ENCODE measurements at places on chromosomes 1 and 21. TPM values are rescaled to one million over a fixed set of nuclear protein-coding genes. Genes with fewer than 3 reads are reported as not detected.

DNA sequence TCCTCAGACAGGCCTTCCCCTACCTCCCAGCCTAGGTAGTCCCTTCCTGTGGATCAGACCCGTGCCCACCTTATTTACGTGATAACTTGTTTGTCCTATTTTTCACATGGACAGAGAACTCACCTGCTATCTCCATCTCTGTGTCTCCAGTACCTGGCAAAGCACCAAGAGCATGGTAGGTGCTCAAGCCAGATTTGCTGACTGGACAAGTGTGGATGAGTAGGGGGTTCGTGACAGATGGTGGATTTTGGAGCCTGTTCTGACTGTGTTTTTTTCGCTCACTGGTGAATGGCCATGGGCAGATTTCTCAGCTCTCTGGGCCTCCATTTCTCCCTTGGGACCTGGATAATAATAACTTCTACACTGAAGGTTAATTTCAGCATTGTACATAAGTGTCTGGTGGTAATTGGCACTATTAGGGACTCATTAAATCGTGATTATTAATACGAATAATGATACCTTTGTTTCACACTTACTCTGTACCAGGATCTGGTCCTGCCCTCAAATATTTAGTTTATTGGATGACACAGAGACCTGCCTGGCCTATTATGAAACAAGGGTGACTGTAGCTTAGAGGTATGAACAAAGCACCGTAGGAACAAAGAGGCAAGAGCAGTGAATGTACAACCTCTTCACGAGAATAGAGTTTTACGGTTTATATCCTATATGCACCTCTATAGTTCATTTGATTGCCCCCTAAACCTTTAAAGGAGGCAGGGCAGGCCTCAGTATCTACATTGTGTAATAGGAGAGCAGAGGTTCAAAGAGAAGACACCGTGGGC lies 24.5 kb upstream of the SLC26A9 start:
- H3K4me3 ChIP-seq, result no peak overlapping the region
- no peak for DNase-seq
- H3K36me3 ChIP-seq, result no peaks in the 10 kb centered on the region
- no peaks in the 10 kb centered on the region for H3K27me3 ChIP-seq
- H3K27ac ChIP-seq, result no peak overlapping the region
- H3K4me1 ChIP-seq, result peaks cover 19% of the 10 kb centered on the region

The RPL5 gene
- total RNA-seq, result 3,732 TPM

DNA sequence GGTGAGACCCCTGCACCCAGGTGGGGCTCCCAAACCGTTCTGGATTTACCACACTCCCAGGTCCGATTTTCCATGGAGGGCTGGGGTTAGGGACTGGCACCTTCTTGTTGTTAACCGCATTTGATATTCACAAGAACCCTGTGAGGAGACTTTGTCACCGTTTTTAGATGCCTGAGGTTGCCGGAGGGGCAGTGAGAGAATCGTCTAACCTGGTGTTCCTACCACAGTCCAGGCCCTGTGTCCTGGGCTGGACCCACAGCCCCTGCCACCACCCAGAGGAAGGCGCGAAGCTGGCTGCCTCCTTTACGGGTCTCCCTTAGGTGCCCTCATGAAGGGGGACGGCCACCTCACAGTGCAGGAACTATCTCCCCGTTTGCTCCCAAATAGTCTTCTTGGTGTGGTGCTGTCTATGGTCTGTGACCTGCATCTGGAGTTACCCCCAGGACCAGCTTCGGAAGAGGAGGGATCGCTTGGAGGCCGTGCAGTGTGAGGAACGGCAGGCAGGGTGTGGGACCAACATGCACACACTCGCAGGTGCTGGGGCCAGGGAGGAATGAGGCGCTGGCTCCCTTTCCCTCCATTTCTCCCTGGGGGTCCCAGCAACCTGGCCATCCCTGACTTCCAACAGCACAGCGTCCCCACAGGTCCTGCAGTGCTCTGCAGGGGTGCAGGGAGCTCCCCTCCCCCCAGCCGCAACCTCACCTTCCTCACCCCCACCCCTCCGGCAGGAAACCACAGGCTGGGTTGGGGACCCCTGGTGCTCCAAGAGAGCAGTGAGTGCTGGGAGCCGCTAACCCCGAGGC lies 7.0 kb downstream of the SIM2 start:
- no peak overlapping the region for H3K4me3 ChIP-seq
- peaks cover 46% of the 10 kb centered on the region for H3K4me1 ChIP-seq
- peaks cover 100% of the 10 kb centered on the region for H3K27me3 ChIP-seq
- DNase-seq, result peak; percentile 72
- no peak overlapping the region for H3K27ac ChIP-seq
- H3K36me3 ChIP-seq, result no peaks in the 10 kb centered on the region

The HSF2BP gene
- total RNA-seq, result 1.1 TPM

The COL9A2 gene
- total RNA-seq, result 3.7 TPM

DNA sequence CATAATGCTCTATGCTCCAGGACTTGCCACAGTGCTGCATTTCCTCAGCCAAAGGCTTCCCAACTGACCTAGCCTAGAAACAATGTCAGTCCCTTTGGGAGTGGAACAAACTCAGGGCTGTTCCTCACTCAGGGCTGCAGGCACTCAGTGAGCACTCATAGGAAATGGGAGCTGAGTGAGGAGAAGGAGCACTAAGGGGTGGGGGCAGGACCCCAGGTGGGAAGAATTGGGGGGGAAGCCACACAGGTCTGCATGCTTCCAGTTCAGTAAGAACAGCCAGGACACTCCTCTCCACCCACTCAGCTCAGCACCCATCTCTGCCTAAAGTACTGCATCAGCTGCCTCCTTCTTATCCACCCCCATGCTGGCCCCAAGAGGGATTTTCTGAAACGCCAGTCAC lies 7.3 kb upstream of the SLC5A9 start:
- no peak for DNase-seq
- peaks cover 21% of the 10 kb centered on the region for H3K4me1 ChIP-seq
- no peak overlapping the region for H3K4me3 ChIP-seq
- no peaks in the 10 kb centered on the region for H3K36me3 ChIP-seq
- H3K27me3 ChIP-seq, result peaks cover 8% of the 10 kb centered on the region
- no peak overlapping the region for H3K27ac ChIP-seq

The OLIG2 gene
- 0.15 TPM for total RNA-seq

- H3K27me3 ChIP-seq, result no peaks in the 10 kb centered on the region
- DNase-seq, result no peak
- H3K36me3 ChIP-seq, result no peaks in the 10 kb centered on the region
Observed at GRCh38 chr1:236120721-236121153, 21.6 kb upstream of the GPR137B start.

Measured in neural progenitor cell (in vitro differentiated cells).